Activated naive CD4-positive, alpha-beta T cell treated with anti-CD3 and anti-CD28 coated beads, Interleukin-2, amount 10 ng/mL, durations not matched to agents 7 days and 5 days (primary cell): ENCODE measurements at places on chromosomes 1 and 21.

GRCh38 chr1:36380143-36380619, 5.5 kb downstream of the STK40 start:
- DNase-seq: no peak

- no peak for DNase-seq
Observed at GRCh38 chr21:38679534-38679933, 126.2 kb upstream of the ETS2 start.

DNA sequence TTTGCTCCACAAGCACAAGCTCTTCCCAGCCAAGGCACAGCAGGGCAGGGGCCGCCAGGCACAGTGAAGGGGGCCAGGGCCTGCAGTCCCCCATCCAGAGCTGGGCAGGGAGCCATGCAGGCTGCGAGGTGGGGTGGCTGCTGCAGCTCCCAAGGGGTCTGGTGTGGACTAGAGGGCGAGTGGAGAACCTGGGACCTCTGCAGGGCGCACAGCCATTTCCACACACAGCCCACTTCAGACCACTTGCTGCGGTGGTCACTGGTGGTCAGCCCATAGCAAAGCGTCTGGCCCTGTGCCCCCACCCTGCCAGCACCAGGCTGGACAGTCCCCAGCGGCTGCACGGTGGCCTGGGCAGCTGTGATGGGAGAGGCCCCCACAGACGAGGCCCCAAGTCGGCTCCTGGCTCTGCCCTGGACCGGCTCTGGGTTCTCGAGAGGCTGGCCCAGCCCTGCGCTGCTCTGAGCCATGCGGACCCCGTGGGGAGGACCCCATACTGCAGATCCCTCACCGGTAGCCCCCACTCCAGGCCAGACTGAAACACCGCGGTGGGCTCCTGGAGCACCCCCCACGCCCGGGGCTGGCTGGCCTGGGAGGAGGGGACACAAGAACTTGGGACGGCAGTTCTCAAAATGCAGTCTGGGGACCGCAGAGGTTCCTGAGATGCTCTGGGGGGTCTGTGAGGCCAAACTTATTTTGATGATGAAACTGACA, 47.1 kb upstream of the COL6A2 start:
- DNase-seq: no peak

DNA sequence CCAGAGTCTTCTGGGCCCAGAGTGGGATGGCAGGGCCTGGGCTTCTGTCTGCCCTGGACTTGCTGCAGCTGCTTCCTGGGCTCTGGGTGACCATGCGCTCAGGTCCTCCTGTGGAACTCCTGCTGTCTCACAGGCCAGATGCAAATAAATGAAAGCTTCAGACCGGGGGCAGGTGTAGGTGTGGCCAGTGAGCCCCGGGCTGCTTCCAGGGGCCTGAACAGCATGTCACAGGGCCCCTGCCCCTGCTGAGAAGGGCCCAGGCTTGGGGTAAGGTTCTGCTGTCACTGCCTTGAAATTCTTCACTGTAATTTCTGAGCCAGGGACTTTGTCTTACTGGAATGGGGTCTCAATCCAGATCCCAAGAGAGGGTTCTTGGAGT, 2.5 kb upstream of the PKNOX1 start:
- no peak for DNase-seq

DNA sequence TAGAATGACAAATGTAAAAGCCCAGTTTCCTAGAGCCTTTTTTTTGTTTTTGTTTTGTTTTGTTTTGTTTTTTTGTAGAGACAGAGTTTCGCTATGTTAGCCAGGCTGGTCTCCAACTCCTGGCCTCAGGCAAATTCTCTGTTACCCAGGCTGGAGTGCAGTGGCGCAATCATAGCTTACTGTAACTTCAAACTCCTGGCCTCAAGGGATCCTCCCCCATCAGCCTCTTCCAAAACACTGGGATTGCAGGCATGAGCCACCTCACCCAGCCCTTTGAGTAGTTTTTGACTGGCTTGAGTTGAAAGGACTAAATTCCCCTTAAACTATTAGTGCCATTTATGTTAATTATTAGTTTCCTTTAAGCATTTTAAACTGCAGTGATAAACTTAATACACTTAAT, 28.8 kb upstream of the ZBTB18 start:
- no peak for DNase-seq
